ENCODE measurements at places on chromosomes 3 and 15.
A peak's percentile ranks its signal among the peaks of the same experiment; 100 is the strongest.

DNA sequence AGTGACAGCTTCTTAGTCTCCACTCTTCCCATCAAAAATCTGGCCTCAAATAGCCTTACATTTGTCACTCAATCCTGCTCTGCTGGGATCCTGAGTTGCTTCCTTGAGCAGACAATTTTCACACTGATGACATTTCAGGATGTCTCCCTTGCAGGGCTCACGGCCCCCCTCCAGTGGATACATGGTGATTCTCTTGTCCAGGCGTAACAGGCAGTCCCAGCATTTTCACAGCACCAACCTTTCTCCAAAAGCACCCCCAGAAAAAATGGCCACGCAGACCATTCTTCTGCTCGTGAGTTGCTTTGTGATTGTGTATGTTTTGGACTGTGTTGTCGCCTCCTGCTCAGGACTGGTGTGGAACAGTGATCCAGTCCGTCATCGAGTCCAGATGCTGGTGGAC lies 47.4 kb upstream of the WNT7A start:
- no peak for DNase-seq

DNA sequence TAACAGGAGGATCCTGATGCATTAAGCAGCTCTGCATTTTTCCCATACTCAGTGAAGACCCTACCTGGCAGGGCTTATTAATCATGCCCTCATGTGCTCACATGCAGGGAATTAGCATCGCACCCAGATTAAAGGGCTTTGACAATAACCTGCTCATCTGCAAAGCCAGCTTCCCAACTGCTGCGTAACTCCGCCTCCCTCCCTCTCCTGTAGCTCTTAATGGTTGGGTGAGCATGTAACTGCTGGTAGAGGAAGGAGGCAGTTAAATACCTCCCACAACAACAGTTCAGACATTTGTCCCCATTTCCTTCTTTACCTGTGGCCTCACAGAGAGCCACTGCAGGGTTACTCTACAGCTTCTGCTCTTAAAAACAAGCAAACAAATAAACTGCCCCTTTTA lies 203.6 kb upstream of the WNT5A start:
- peak; percentile 36 for DNase-seq

DNA sequence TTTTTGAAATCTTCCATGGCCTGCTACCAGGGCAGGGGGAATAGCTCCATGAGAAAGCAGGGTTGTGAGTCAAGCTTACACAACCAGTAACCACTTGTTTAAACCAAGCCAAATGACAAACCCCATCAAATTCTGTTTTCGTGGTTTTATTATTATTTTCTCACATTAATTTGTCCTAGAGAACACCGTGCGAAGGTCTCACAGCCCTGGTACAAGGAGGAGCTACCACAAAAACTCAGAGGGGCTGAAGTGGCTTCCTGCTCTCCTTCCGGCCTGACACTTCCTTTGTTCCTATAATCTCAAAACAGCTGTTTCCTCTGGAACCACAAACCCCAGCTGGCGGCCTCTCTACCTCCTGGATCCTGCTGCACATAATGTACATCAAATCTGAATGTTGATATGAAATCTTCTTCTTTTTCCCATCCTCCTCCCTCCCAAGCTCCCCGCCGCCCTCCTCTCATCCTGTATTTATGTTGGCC lies 375.9 kb downstream of the MCTP2 start:
- DNase-seq: no peak

GRCh38 chr3:39166932-39167532 lies 13.6 kb upstream of the CSRNP1 start:
- DNase-seq: no peak

GRCh38 chr3:178732824-178733223 lies 196.6 kb downstream of the KCNMB2 start:
- DNase-seq: no peak

Measured in HEK293T (cell line).